ENCODE measurements at places on chromosomes 12 and 14.

GRCh38 chr14:77469067-77469505 lies 11.2 kb downstream of the AHSA1 start:
- no peak for DNase-seq

DNA sequence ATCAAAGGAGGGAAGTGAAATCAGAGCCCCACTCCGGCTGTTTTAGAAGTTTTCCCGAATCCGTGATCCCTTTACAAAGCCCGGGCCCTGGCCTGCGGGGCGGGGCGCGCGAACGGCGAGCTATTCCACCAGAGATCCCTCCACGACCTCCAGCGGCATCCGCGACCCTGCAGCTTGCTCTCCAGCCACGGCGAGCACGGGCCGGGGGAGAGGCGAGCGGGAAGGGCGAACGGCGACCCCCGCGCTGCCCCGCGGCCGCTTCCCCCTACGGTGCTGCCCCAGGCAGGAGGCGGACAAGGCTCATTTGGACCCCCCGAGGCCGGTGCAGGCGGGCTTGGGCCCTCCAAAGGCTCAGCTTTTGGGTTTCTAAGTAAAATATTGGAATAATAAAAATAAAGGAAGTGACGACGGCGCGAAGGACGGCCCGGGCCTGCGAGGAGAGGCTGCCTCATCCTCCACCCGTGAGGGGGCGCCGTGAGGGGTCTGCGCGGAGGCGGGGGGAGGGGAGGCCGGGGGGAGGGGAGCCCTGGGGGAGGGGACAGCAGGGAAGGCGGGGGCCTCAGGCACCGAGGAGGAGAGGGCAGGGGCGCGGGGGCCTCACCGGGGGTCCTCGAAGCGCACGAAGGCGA lies 613 bp downstream of the SRSF9 start:
- peak; percentile 26 for DNase-seq

DNA sequence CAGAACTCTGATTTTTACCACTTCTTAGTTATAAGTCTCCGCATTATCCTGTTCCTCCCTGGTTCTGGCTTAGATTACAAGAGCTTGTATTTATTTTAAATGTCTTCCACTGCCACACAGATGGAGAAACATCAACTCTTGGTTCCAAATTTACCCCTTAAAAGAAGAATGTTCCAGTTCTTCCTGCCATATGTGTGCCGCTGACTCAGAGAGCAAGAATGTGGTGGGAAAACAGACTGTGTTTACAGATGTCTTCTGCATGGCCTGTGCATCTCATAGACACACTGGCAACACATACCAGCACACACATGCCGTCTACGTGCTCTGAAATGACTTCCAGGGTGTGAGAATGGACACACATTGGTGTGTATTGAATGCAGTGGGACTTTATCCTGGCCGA lies 383.0 kb downstream of the LRIG3 start:
- DNase-seq: peak; percentile 9

GRCh38 chr14:105425823-105426247 lies 6.2 kb downstream of the MTA1 start:
- no peak for DNase-seq

DNA sequence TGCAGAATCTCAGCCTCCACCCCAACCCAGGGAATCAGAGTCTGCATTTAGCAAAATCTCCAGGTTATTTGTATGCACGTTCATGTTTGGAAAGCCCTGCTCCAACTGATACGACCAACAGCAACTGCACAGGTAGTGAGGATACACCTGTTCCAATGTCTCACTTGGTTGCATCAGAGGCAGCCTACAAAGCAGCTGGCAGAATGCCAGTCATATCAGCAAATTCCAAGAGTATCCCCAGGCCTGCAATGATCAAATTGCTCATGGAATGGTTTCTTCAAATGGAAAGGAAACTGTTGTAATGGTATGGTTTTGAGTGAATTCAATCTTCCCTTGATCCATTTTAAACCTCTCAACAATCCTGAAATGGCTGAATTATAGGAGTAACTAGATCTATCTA lies 75.4 kb downstream of the GRIP1 start:
- peak; percentile 81 for DNase-seq

GRCh38 chr12:91138337-91138920 lies 27.1 kb upstream of the LUM start:
- DNase-seq: no peak

GRCh38 chr12:49097381-49097780 lies 2.8 kb upstream of the DHH start:
- no peak for DNase-seq

GRCh38 chr12:125300249-125300648 lies 235.0 kb downstream of the AACS start:
- no peak for DNase-seq

GRCh38 chr12:115820656-115821055 lies 456.8 kb downstream of the MED13L start:
- DNase-seq: no peak

GRCh38 chr12:105899589-105899988 lies 239.2 kb downstream of the NUAK1 start:
- DNase-seq: no peak

GRCh38 chr12:45498645-45499044 lies 230.9 kb upstream of the ARID2 start:
- DNase-seq: no peak

- DNase-seq: no peak
Measured at GRCh38 chr12:14993117-14993516, 20.3 kb downstream of the PDE6H start.

GRCh38 chr12:120834489-120835303 lies 69.5 kb downstream of the SPPL3 start:
- DNase-seq: no peak

GRCh38 chr14:58793131-58793740 lies 155.5 kb downstream of the DACT1 start:
- no peak for DNase-seq

DNA sequence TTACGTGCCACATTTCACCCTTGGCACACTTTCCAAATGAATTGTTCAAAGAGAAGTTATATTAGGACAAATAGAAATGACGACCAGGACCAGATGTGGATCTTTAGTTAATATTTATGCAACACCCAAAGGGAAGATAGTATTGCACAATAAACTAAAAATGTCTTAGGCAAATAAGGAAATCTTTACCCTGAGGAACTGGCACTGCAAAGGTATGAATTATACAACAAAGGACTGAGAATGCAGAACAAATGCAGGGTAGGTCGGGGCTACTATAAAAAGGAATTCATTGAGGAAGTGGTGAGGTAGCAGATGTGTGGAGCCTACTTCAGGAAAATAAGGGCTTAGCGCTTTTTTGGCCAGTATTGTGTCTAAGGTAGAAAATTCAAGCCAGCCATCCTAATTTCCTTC lies 3.9 kb upstream of the TMTC2 start:
- no peak for DNase-seq

DNA sequence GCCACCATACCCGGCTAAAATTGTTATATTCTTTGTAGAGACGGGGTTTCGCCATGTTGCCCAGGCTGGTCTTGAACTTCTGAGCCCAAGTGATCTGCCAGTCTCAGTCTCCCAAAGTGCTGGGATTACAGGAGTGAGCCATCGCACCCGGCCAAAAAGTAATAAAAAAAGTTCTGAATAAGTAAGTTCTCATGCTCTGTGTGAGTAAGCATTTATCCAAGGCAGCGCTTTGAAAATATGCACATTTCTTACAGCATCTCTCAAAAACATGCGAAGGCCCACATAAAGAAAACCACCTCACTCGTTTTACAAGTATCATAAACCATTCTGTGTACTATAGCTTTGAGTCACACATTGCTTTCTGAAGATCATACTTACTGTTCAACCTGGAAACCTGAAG lies 8.6 kb downstream of the GIT2 start:
- no peak for DNase-seq

GRCh38 chr12:42728770-42729534 lies 139.4 kb upstream of the PRICKLE1 start:
- no peak for DNase-seq

DNA sequence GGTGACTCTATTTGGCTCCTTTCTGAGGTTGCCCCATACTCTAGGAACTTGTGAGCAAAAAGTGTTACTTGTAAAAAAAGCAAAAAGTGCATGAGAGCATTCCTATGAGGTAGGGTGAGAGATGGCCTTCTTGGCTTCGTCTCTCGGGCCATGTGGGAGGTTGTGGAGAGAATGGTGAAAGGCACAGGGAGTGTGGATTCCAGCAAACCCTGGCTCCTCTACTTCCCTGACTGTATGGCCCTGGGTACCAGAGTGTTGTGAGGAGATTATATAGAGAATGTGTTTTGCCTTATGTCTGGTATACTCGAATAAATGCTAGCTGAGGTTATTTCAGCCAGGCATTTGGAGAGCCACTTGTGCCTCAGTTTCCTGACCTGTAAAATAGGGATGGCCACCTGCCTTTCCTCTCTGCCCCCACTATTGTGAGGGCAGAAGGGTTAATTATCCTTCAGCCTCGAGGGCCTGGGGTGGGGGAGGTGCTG lies 11.0 kb downstream of the PLEKHG3 start:
- no peak for DNase-seq

- DNase-seq: no peak
Measured at GRCh38 chr14:54597795-54598443, 31.0 kb downstream of the SAMD4A start.

DNA sequence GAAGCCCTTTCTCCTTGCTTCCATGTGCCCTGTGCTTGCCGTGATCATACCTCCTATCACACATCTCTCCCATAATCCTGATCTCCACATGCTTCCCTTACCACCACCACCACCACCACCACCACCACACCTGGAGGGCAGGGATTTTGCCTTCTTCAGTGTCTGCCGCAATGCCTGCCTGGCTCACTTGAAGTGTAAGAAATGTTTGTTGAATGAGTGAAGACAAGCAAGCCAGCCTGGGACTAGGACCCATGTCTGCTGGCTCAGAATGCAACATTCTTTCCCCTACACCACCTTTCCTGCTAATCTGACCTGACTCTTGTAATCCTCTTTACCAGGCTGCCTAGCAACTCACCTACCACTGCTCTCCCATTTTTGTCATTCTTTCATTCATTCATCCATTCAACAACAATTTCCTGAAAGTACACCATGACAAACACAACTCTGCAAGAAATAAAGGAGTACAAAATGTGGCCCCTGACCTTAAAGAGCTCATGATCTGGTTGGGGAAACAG lies 3.5 kb upstream of the NID2 start:
- no peak for DNase-seq

GRCh38 chr12:84058136-84058535 lies 854.5 kb downstream of the SLC6A15 start:
- no peak for DNase-seq

- no peak for DNase-seq
Measured at GRCh38 chr12:105765053-105766014, 373.4 kb downstream of the NUAK1 start.

All from kidney tubule cell (primary cell).